Mesangial cell (primary cell): ENCODE measurements at places on chromosomes 2 and 18. TPM values are rescaled to one million over a fixed set of nuclear protein-coding genes. Genes with fewer than 3 reads are reported as not detected.

Gene NPAS2
- total RNA-seq, result 3.3 and 8.2 TPM in 2 replicates

Gene AFG3L2
- total RNA-seq, result 33.2 and 38.6 TPM in 2 replicates

Gene ABHD1
- 0.16 and 0.89 TPM in 2 replicates for total RNA-seq

Gene FZD7
- 38.5 and 46.5 TPM in 2 replicates for total RNA-seq

Gene INHA
- total RNA-seq, result 1.0 TPM in 1 of 2 replicates, not detected in the other
